Fibroblast of lung (primary cell): ENCODE measurements at places on chromosomes 5 and 9. TPM values are rescaled to one million over a fixed set of nuclear protein-coding genes. Genes with fewer than 3 reads are reported as not detected.

- DNase-seq, result peak; percentile 43
Measured at GRCh38 chr5:83586874-83587776, 115.6 kb downstream of the VCAN start.

GRCh38 chr9:132602207-132602606, 19.8 kb downstream of the BARHL1 start:
- no peak for DNase-seq

GRCh38 chr9:32253731-32254130, 130.7 kb upstream of the ACO1 start:
- DNase-seq, result no peak

DNA sequence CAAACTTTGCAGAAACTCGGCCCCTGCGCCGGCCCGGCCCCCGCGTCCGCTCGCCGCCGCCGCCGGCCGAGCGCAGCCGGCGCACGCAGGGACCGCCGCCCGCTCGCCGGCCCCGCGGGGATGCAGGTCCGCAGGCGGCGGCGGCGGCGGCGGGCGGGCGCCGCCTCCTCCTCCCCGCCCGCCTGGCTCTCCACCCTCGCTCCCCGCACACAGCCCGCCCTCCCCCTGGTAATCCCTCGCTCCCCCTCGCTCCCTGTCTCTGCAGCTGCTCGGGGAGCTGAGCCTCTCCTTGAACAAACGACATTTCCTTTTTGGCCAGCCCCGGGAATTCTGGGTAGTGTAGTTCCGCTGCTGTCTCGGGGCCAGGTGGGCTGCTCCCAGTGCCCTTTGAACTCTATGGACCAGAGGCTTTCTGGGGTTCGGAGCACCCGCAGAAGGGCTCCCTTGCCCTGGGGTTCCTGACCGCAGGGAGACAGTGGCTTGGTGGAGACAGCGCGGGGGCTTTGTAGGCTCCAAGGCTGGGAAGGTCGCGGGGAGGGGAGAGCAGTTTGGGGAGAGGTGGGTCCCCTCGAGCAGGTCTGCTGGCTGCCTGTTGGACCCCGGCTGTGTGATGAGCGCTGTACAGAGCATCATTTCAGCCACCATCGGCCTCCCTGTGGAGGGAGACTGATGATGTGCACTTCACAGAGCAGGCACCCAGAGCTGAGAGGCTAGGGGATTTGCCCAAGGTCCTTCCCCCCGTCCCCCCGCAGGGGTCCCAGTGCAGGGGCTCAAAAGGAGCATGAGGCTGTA, 1.8 kb upstream of the FAM78A start:
- DNase-seq, result peak; percentile 79

- no peak for DNase-seq
Measured at GRCh38 chr5:181039931-181040630, at the start of gene BTNL9. Gene BTNL9, plus strand, starts transcription at chr5:181040266. Its CDS starts 5,224 bp downstream, at chr5:181045490.

DNA sequence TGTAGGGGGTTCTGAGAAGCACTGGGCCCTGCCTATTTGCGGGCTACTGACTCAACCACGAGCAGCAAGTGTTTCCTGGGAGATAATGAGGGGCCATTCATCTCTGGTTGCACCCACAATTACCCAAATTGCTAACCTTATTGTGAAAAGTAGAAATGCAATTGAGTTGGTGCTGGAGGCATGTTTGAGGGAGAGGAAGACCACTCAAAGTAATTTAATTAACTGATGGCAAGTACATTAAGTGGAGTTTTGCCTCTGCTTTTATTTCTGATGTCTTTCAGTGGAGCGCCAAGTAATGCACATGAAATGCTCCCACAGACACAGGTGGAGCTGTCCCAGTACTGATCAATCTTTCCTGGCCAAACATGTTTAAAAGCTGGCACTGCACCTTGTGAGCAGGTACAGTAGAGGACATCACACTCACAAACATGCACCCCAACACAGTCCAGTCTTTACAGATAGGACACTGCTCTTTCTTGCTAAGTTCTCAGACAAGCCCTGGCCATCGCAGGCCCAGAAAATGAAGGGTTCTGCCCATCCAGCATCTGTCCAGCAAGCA, 195.4 kb downstream of the HSPA4 start:
- no peak for DNase-seq

DNA sequence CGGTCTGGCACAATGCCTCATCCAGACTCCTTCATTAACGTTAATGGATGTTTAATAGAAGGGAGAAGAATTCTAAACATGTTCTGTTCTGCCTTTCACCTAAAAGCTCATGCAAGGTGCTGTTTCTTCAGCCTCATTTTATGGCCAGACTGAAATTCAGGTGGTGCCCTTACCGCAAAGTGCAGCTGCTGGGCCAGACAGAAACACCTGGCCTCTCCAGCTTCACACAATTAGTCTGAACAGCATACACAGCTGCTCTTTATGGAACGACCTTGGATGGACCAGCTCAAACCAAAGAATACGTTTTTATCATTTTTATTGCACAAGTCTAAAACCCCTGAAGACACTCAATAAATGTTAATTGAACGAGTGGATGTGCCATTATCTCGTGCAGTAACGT, 4.6 kb downstream of the SNCAIP start:
- DNase-seq, result no peak

Gene BRD3
- total RNA-seq, result 7.7 and 10.4 TPM in 2 replicates

Gene IL5
- total RNA-seq, result not detected in 2 replicates

Gene UNC13B
- 20.8 and 38.3 TPM in 2 replicates for total RNA-seq

Gene FAM200C
- total RNA-seq, result 4.9 and 5.3 TPM in 2 replicates
